ENCODE measurements at places on chromosomes 6 and 20.

DNA sequence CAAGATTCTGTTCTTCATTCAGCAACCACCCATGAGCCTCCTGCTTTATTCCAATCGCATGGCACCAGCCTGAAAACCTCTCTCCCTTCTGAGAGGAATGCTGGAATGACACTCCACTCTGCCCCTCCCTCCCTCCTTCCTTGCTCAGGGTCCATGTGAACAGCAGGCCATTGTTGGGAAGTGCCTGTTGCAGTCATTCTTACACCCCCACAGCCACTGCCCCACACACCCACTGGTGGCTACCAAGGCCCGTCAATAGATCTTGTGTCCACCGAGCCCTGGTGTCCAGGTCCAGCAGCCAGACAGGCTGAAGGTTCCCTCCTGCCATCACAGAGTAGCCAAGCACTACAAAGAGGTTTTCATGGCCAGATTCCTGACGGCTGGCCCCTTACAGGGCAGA, 6.5 kb downstream of the PDRG1 start:
- no peak for DNase-seq

DNA sequence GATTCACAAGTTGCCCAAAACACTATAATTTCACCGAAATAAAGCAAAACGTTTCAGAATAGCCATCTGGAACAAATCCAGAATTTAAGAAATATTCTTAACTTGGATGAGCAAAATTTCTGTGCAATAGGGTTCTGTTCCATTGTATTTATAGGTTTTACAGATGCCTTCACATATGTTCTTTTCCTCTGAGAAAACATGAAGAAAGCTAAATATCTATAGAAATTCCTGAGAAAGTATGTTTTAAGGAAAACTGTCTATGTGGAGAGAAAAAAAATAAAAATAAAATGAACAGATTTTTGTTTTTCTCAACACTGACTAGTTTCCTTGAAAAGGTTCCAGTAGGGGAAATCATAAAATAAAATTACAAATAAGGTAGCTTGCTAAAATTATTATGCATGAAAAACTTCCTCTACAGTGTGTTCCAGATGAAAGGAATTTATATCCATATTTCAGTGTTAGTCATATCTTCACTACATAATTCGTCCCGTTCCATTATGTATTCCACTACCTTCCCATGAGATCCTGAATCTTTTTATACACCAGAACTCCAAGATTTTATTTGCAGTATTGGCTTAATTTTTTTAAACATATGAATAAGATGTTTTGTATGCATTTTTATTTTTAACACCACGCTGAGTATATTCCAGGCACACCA, 42.4 kb upstream of the TMX4 start:
- no peak for DNase-seq

- peak; percentile 62 for DNase-seq
These were observed 67.2 kb downstream of the RPP40 start for GRCh38 chr6:4936681-4937041.

DNA sequence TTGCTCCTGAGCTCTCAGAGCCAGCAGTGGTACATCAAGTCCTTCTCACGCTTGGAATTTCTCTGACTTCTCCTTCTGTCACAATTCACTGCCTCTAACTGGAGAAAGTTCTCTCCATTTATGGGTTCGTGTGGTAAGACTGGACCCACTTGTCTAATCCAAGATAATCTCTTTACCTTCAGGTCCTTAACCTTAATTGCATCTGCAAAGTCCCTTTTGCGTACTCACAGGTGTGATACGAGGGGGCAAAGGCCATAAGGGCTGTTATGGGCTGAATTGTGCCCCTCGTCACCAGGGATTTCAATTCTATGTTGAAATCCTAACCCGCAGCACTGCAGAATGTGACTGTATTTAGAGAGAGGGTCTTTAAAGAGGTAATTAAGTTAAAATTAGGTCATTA, 27.5 kb upstream of the TBC1D22B start:
- DNase-seq = no peak

GRCh38 chr6:100846276-100846675, 34.9 kb downstream of the ASCC3 start:
- DNase-seq = no peak

- no peak for DNase-seq
These were observed 80.2 kb downstream of the AFDN start for GRCh38 chr6:167906899-167907298.

- no peak for DNase-seq
These were observed 98.8 kb upstream of the CITED2 start for GRCh38 chr6:139473231-139473701.

DNA sequence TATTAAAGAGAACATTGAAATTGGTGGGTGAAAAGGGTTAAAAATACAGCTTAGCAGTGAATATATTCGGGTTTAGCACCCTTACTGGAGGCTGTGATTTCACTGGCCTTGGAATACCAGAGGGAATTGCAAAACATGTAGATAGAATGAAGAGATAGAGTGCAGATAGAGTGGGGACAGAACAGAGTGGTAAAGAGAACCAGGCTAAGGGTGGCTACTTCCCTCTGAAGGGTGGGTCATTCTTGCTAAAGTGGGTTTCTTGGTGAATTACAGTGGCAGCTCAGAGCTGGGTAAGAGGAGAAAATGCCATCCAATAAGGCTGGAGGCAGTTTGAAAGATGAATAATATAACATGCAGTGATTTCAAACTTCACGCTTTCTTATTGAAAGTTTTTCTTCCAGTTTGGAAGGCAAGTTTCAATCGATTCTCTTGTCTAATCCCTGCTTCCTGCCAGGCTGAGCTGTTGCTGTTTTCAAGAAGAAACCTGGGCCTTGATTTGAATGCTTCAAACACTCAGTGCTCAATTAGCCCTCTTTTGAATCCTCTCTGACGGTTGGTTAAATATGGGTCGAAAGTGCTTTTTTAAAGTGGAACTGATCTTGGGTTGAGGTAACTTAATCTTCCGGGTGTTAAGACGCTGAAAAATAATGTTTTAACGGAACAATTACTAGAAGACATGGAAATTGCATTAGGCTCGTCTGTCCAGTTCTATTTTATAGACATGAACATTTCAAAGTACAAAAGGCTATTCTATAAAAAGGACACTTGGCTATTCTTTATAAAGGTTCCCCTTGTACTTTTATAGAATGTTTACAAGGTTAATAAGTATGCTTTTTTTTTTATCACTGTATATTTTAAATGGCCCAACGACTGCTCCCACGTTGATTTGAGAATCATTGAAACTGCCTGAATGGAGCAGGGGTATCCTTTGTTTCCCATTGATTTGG, 203.3 kb downstream of the BCAS1 start:
- no peak for DNase-seq

GRCh38 chr20:25039697-25040437, 18.1 kb downstream of the ACSS1 start:
- DNase-seq = no peak

DNA sequence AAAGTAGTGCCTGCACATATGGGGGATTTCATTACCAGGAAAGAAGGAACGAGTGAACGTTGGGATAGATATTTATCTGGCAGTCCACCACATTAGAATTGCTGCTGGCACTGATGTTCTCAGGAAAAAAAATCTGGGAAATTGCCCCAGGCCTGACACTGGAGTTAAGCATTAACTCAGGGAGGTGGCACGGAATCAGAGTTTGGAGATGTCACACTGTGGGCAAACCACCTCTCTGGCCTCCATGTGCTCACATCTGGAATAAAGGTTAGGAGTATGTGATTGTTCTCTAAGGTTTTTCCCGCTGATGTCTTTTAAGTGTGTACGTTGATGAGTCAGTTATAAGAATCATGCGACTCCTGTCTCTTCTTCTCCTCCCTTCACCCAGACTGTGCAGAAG, 7.9 kb downstream of the TGM3 start:
- DNase-seq = no peak

DNA sequence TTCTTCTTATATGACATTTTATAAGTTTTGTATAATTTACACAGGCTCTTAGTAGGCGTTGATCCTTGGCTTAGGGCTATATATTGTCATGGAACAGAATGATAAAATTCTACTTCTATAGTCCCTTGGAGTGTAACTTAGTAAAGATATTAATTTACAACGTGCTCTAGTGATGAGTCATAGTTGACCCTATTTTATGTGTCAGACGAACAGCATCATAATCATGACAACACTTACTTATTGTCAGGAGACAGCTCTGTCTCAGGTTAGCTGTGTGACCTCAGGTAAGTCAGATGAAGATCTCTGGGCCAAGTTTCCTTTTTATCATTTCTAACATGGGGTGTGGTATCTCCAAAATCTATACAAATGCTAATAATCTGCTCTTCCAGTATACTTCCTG, 473.5 kb downstream of the UTRN start:
- peak; percentile 48 for DNase-seq

- DNase-seq = no peak
These were observed 96.7 kb downstream of the BACH2 start for GRCh38 chr6:90199900-90200299.

DNA sequence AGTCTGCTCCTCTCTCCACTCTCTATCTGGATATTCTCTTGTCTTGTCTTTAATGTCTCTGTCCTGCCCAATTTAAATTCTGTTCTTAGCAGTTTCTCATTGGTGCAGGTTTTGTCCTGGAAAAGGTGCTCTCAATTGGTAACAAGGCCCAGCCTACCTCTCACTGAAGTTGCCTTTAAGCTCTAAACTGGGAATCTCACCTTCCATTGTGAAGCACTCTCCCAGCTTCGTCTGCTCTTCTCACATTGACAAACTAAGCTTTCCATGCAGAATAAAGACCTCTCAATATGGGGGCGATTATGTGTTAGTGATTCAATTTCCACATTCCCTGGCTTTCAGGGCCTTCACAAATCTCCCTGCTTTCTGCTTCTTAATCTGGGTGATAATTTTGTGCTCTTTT, 1712.2 kb downstream of the GRIK2 start:
- DNase-seq = no peak

- no peak for DNase-seq
These were observed 508.0 kb upstream of the ADGRB3 start for GRCh38 chr6:68127074-68127473.

DNA sequence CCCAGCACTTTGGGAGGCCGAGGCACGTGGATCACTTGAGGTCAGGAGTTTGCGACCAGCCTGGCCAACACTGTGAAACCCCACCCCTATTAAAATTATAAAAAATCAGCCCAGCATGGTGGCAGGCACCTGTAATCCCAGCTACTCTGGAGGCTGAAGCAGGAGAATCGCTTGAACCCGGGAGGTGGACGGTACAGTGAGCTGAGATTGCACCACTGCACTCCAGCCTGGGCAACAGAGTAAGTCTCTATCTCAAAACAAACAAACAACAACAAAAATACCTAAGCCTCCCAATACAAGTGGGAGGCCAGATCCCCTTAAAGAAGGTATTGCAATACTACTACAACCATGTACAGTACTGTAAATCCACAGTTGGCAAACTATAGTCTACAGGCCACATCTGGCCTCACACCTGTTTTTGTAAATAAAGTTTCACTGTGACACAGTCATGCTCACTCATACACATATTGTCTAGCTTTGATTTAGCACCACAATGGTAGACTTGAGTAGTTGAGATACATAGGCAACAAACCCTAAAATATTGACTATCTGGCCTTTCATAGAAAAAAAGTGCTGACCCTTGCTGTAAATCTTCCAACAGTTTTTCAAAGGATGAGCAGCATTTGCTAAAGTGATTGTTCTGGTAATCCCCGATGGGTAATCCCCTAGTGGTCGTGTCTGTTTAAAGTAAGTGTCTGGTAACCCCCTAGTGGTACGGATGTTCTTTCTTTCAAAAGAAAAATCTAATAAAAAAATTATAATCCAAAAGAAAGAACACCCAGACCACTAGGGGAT, 202.0 kb downstream of the RNGTT start:
- no peak for DNase-seq

DNA sequence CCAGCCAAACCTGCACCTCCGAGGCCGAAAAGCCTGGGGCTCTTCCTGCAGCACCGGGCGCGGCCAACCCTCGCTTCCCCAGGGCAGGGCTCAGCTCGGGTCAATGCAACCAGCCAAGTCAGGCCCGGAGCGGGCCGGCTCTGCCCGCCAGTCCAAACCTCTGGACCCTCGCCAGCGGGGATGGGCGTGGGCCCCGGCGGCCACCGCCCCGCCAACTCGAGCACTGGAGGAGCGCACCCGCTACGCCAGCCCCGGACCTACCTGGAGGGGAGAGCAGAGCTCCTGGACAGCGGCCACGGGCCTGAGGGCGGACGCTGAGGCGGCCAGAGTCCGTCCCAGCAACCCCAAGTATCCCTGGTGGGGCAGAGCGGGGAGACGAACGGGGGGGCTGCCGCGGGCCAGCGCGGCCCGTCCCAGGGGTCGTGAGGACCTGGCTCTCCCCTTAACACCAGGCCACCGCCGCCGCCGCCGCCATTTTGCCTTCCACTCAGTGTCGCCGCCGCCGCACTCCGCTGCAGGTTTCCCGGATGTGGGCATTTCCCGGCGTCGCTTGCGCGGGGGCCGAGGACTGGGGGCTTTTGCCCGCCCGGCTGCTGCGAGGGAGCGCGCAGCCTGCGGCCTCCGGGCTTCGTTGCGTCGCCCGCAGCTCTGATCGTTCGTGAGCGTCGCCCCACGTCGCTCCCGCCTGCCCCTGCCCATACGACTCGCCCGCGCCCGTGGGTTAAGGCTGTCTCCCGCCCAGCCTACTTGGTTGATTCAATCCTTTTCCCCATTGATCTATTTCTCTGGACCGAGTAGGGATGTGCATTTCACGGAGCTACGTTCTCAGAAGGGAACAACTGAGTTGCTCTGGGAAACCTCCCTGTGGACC, at the start of gene LATS1:
Gene LATS1, minus strand, starts transcription at position 514 of the 871 bp plus-strand sequence. CDS start 15,975 bp downstream, outside the sequence.
- peak; percentile 84 for DNase-seq

- no peak for DNase-seq
These were observed 30.7 kb upstream of the MC3R start for GRCh38 chr20:56217829-56218228.

DNA sequence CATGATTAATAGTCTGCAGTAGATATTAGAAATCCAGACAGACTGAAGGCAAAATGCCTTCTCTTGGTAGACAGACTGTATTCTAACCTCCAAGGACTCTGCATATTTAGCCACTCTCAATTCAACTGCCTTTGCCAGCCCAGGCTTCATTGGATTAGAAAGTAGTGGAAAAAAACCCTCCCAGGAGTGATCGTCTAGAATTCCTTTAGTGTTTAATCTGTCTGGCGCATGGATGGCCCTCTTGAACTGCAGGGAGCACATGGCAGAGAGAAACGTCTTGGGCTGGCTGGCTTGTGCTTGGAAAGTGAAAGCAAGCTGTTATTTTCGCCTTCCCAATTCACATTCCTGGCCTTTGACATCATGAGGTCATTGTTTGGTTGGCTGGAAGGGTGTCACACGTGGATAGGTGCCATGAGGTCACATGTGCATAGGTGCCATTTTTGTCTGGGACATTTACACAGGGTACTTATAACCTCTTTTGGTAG, 30.9 kb upstream of the NEDD9 start:
- peak; percentile 7 for DNase-seq
